ENCODE measurements at places on chromosomes 16 and 17.

- DNase-seq, result no peak
These were observed 47.9 kb upstream of the MAP3K14 start for GRCh38 chr17:45364531-45365390.

DNA sequence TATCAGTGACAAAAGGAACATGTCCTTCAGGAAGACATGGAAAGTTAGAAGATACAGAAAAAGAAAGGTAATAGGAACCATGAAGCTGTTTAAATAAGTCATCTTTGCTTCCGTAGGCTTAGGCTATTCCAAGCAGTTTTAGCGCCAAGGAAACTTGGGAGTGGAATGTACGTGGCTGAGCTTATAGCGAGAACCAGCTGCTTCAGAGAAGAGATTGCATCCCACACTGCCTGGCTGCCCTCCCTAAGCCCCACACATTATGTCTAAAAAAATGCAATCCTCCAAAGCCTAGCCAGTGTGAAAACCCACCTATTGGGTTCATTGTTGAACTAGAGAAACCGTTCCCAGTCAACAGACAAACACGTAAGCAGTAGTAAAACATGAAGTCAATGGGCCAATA, 149.9 kb downstream of the SLC39A11 start:
- no peak for DNase-seq

GRCh38 chr16:77409311-77409710, 25.5 kb downstream of the ADAMTS18 start:
- no peak for DNase-seq

DNA sequence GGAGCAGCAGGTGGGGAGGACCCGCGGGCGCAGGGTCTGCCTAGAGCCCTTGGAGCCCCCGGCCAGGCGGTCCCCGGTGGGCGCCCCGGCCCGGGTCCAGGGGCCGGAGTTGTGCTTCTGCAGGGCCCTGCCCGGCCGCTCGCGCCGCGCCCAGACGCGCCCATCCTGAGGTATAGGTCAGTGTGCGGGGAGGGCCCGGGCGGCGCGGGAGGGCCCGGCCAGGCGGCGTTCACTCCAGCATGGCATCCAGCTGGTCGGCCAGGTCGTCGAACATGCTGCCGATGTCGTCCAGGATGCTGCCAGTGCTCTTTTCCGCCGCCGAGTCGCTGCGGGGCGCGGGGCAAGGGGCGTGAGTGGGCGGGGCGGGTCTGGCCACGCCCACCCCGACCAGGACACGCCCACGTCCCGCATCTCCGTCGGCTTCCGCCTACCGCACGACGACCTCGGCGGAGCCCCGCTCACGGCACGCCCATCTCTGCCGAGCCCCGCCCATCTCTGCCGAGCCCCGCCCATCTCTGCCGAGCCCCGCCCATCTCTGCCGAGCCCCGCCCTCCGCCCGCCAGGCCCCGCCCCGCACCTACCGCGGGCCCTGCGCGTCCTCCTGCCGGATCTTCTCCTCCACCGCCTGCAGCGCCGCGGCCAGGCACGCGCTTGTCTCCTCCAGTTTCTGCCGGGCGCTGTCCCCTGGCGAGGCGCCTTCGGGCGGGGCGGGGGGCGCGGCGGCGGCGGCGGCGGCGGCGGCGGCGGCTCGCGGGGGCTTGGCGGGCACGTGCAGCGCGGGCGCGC, 17.9 kb downstream of the CASKIN1 start:
- DNase-seq, result no peak

GRCh38 chr16:72023962-72024361, 15.4 kb downstream of the DHODH start:
- no peak for DNase-seq

DNA sequence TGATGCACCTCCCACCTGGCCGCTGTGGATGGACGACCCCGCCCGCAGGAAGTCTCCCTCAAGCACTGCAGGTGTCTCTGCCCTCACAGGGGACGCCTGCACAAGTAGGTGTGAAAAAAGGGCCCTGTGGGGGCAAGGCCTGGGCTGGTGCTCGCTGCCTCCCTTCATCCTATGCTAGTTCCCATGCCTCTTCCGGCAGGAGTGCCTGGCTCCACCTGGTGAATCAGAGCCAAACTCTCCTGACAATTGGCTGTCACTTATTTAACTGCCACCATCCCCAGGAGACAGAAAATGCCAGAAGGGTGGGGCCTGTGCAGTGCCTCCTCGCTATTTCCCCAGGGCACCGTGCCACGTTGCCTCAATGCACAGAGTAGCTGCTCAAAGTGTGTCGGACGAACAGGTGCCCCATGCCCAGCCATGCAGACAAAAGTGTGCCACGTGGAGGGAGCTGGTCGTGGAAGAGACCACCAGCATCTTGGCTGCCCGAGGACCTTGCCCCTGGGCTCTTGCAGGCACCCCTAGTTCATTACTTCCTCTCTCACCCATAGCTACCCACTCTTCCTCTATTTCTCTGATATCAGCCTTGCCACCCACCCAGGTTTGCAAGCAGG, 170.7 kb downstream of the SEC14L1 start:
- no peak for DNase-seq

GRCh38 chr16:62963846-62964245, 927.6 kb upstream of the CDH8 start:
- no peak for DNase-seq

GRCh38 chr16:81696961-81697615, 82.0 kb upstream of the PLCG2 start:
- DNase-seq, result peak; percentile 34

DNA sequence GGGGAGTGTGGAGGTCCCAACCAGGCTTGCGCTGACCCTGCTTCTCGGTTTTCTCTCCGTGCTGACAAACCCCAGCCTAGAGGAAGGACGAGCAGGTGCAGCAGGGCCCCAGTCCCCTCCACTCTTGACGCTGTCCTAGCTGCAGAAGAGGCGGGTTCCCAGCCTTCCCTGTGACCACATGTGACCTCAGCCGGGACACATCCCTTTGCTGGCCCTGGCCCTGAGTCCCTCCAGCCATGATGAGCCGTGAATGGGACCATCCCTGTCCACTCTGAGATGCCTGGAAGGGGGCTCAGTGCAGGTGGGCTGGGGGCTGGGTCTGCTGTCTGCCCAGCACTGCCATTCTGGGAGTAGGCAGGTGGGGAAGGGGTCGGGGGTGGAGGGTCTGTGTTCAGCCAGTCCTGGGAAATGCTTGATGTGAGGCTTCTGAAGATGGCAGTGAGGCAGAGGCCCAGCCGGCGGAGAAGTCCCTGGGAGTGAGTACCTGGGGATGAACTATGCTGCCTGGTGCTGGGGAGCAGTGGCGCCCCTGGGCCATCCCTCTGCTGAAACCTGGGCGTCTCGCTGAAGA, 1.9 kb upstream of the TUBB3 start:
- DNase-seq, result no peak

- no peak for DNase-seq
These were observed 20.3 kb downstream of the CACNG5 start for GRCh38 chr17:66855204-66855603.

- DNase-seq, result no peak
These were observed 164.1 kb upstream of the TOM1L1 start for GRCh38 chr17:54736573-54736972.

DNA sequence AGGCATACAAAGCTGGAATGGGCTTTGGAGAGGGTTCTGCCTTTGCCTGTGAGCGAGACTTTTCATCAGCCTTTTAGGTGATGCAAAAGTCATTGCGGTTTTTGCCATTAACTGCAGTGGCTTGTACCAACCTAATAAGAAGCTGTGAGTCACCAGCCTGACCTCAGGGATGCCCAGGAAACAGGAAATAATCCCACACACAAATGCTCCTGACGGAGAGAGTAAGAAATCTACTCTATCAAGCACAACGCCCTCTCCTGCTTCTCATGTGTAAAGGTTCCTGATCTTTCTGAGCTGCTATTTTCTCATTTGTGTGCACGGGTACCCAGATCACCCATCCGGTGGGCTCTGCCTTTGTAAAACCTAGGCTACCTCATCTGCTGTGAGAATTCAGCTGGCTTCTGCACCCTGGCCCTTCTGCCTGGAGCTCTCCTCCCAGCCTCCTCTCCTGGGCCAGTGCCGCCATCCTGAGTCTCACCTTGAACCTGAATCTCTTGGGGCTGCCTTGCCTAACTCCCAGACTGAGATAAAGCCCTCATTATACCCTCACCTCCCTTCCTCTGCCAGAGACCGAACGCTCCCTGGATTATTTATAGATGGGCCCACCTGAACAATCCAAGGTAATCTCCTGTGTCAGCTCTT, 299.7 kb downstream of the C16orf95 start:
- DNase-seq, result peak; percentile 57

GRCh38 chr16:3983081-3983520, 102.6 kb upstream of the CREBBP start:
- peak; percentile 47 for DNase-seq

DNA sequence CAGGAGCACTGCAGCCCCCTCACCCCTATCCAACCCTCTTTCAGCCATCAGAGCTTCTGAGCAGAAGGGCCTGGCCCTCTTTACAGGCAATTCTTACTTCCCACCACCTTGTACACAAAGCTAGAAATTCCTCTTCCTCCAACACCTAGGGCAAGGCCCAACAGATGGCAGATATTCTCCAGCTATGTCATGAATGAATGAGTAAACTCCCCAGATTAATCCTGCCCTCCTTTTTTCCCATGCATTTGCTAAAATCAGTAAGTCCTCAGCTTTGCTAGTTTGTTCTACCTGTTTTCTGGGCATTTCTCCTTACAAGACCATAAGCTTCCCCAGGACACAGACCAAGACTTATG, 20.4 kb upstream of the MRPS23 start:
- DNase-seq, result no peak

DNA sequence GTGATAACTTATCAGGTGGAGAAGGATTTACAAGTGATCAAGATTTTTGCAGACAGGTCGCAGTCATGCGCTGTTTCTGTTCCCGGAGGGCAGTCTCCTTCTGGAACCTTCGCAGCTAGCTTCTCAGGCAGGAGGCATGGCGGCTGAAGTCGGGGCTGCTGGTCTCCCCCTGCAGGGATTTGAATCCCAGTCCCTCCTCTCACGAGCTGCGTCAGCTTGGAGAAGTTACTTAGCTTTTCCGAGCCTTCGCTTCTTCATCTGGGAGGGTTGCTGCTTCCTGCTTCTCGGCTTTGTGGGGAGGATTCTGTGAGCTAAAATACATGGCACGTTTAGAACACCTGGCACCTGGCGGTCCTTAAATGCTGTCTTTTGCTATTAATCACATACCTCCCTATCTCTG, 287.8 kb upstream of the FOXF1 start:
- peak; percentile 32 for DNase-seq

- DNase-seq, result no peak
These were observed 84.4 kb upstream of the CCL1 start for GRCh38 chr17:34447406-34447805.

DNA sequence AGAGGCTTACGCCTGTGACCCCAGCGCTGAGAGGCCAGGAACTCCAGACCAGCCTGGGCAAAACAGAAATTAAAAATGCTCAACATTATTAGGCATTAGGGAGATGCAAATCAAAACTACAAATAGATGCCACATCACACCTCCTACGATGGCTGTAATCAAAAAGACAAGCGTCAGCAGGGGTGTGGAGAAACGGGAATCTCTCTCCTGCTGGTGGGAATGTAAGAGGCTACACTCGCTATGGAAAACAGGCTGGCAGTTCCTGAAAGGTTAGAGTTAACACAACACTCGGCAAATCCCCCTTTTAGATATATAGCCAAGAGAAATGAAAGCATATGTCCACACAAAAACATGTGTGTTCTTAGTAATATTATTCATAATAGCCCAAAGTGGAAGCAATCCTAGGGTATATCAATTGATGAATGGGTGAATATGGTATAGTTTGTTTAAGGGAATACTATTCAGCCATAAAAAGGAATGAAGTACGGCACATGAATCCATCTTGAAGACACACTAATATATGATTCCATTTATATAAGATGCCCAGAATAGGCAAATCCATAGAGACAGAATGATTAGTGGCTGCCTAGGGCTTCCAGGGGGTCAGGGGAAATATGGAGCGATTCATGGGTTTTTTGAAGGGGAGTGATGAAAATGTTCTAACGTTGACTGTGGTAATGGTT, 1.8 kb upstream of the NPRL3 start:
- DNase-seq, result no peak

DNA sequence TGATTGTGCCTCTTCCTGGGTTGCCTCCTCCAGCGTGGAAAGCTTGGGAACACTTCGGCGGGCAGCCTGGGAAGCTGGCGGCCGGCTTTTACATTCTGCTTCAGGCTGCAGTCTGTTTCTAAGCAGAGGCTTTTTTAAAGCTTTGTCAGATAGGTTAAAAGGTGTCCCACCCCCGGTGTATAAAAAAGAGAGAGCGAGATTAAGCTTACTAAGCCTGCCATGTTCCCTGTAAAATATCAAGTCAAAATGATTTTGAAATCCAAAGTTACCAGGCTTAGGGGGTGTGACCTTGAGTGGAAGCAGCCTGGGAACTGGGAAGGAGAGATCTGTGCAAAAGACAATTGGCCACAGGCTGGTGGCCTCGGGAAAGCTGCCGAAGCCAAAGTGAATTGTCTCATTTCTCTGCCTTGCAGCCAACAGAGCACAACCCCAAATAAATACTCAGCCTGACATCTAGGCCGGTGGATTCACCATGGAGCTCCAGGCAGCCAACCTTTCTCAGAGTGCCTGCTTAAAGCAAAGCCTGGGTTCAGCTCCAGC, 254.5 kb downstream of the FTO start:
- DNase-seq, result no peak

GRCh38 chr16:49424961-49425360, 51.4 kb downstream of the C16orf78 start:
- DNase-seq, result no peak

- peak; percentile 57 for DNase-seq
These were observed 217.8 kb downstream of the SPECC1 start for GRCh38 chr17:20226814-20227482.

DNA sequence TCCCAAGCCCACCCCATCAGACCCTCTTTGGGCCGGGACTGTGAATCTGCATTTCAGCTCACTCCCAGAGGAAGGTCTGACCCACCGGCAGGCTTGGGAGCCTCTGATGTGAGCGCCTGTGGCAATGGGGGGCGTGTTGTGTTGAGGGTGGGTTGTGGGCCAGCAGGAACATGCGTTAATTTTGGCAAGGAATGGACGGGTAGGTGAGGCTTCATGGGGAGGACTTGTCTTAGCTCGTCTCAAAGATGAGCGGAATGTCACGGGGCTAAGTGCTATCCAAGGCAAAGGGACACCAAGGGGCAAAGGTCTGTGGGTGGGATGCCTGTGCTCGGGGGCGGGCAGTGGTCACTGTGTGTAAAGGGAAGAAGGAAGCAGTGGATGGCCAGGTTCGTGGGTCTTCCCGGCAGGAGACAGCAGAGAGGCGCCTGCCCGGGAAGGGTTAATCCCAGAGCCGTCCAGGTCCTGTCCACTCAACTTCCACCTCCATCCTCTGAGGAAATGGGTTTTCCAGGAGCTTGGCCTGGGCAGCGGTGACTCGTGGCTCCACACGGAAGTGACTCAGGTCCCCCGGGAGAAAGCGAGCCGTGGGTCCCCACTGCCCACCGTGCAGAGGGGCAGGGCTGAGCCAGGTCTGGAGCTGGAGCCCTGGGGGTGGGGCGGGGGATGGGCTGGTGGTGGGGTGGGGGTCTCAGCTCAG, 17.4 kb downstream of the ADGRG1 start:
- no peak for DNase-seq

- DNase-seq, result no peak
These were observed 48.7 kb upstream of the GSE1 start for GRCh38 chr16:85564277-85565051.
